NT2/D1 (cell line): ENCODE measurements at places on chromosomes 3 and 15.

DNA sequence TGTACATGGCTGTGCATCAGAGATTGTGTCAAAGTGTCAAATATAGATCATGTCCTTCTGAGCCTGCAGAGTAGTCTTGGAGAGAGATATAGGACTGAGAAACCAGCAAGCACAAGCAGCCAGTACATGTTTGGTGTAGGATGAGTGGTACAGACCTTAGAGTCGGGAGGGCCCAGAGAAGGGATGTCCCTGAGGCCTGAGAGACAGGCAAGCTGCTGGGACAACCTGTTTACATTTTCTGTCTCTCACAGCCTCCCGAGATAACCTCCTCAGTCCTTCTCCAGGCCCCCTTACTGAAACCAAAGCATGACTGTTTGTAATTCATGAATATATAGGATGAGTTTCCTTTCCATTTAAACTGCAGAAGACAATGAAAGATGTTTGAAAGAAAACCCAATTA is 182.4 kb upstream of the STT3B start:
- DNase-seq = no peak

- no peak for DNase-seq
Observed at GRCh38 chr3:110504401-110504800, 567.2 kb upstream of the NECTIN3 start.

- DNase-seq = no peak
Observed at GRCh38 chr3:187922704-187923416, 177.6 kb upstream of the BCL6 start.

DNA sequence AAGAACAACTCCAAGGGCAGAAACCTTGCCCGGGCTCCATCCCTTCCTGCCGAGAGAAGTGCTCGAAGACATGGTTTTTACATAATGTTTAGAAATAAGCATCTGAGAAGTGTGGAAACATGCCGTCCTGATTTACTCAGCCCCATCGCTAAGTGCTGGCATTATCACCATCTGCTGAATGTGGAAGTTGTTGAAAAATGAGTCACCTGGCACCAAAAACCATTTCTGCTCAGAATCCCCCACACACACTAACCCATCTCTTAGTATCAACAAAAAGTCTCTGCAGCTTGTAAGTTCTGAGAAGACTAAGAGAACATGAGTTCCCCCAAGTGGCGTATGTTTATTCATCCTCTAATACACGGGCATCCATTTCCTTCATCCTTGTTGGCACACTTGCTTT is 51.0 kb upstream of the ARL8B start:
- no peak for DNase-seq

DNA sequence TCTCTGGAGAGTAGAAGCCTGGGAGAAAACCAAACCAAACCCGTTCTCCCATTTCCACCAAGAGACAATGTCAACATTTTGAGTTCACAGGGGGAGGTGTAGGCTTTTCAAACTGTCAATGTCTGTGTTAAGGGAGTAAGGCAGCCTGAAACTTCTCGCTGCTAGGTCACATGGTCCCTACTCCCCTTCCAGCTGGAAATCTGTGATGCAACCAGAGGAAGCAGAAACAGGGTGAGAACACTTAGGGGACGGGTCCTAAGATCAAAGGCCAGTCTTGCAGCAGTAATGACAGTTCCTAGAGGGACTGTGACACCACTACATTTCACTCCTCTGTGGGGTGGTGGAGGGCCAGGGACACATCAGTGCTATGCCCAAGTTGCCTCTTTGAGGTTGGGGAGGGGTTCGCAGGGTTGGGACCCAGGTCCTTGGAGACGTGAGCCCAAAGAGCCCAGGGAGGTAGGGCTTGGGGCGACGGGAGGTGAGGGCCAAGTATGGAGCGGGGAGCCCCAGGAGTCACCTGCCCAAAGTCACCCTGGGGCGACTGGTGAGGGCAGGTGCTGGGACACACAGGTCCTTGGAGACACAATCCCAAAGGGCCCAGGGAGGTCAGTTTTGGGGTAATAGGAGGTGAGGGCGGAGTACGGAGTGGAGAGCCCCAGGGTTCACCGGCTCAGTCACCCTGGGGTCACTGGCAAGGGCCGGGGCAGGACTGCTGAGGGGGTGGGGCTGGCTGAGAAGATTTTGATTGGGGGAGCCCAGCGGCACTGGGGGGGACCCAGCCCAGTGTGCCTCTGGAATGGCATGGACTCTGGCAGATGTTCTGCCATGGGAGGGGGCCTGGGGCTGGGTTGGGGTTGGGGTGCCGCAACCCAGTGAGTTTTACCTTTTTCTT is 582 bp downstream of the GOLGA6L2 start:
- DNase-seq = no peak

GRCh38 chr3:77158730-77159581 is 119.1 kb downstream of the ROBO2 start:
- DNase-seq = no peak

DNA sequence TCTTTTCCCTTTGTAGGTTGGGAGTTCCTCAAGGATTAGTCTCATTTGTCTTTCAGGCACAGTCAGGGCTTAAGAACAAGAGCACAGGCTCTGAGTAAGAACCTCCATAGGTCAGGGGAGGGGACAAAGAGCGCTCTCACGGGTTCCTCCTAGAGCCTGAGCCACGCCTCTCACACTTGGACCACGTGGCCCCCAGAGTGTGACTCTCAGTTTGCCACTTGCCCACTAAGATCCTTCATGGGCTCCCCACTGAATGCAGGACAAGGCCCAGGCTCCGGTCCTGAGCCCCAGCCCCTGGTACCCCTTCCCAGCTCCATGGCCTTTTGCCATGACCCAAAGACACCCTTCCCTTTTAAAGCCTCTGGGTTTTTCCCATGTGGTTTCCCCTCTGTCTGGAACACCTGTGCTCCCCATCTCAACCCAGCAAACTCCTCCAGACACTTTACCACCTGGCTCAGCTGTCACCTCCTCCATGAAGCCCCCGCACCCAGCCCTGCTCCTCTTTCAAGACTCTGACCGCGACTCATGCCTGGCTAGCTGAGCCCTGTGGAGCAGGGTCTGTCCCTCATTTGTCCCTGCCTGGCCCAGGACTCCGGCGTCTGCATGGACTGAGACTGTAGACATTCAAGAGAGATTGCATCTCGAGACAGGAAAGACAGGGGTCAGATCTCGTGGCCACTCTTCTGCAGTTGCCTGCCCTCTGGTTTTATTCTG is 32.7 kb downstream of the IQSEC1 start:
- DNase-seq = peak; percentile 68

DNA sequence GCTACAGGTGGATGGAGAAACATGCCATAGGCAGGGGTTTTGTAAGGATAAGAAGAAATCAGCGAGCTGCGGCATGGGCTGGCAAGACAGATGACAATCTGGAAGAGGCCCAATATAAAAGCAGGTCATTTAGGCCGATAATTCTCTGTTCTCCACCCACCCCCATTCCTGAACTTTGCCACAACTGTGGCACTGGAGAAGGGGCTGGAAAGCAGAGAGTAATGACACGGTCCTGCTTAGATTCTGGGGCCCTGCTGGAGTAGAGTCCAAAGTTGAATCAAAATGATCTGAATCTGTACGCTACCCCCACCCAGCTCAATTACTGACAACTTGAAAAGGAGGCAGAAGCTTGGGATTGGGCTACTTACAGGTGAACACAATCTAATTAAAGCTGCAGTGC is 18.4 kb upstream of the BUB1B start:
- DNase-seq = no peak

- no peak for DNase-seq
Observed at GRCh38 chr3:50617911-50618481, 1.0 kb downstream of the MAPKAPK3 start.

- DNase-seq = no peak
Observed at GRCh38 chr15:94122516-94122915, 108.8 kb upstream of the MCTP2 start.

- DNase-seq = no peak
Observed at GRCh38 chr3:151315136-151315535, 1.5 kb downstream of the GPR87 start.
